ENCODE measurements at places on chromosomes 16 and 17.

DNA sequence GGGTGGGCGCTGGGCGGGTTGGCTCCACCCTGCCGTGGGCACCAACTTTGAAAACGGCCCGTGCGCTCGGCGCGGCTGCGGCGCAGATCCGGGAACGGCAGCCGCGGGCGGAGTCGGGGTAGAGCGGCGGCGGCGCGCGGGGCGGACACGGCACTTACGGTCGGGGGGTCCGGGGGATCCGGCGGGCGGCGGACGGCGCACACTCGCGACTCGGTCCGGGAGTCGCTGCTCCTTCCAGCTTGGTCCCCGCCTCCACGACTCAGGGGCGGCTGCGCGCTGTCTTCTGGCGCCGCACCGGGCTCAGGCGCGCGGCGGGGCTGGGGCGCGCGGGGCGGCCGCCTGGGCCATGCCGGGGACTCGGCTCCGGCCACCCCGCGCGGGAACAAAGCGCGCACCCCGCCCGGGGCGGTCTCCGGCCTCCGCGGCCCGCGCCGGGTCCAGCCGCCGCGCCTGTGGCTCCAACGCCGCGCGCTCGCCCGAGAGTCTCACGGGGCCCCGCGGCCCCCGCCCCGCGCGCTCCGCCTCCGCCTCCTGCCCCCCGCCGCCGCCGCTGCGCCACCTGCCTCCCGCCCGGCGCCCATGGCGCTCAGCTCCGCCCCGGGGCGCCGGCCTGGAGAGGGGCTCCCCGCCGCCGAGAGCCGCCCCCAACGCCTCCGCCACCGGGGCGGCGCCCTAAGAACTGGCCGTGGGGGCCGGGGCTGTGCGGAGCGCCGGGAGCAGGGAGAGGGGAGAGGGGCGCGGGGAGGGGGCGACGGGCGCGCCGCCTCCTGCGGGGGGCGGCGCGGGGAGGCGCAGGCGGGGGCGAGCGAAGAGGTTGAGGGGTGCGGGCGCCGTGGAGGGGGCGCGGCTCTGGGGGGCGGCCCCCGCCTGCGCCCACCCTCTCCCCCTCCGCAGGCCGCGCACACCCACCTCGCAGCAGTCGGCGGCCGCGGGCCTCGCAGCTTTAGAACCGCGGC, 35.9 kb downstream of the CBFA2T3 start:
- peak; percentile 15 for DNase-seq

GRCh38 chr17:2933606-2934005, 129.8 kb downstream of the OR1D5 start:
- DNase-seq, result no peak

DNA sequence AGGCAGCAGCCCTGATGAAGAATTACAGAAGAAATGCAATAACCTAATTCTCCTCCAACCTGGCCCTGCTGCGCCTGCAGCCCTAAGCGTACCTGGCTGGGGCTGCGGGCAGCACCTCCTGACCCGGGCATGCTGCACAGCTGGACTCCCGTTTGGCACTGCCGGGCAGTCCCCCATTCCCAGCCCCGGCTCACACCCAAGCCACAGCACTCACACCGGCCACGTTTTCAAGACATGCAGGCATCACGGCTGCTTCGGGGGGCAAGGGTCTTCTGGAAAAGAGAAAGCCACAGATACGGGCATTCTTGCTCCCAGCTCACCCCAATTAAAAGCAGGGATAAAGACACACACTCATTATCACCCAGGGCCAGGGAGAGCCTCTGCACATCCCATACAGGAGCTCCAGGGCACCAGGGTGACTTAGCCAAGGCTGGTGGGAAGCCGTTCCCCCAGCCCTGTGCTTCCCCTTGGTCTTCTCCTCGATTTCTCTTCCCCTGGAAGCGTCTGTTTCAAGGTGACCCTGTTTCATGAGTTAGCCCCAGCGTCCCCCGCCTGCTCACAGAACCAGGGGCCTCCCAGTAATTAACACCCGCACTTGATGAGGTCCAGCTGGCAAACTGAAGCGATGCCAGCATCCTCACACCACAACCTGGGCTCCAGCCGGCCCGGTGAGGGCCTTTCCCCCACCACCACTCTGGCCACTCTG, 216.7 kb downstream of the C16orf78 start:
- DNase-seq, result no peak

- no peak for DNase-seq
These were observed 194.2 kb upstream of the ASIC2 start for GRCh38 chr17:33487187-33487879.

DNA sequence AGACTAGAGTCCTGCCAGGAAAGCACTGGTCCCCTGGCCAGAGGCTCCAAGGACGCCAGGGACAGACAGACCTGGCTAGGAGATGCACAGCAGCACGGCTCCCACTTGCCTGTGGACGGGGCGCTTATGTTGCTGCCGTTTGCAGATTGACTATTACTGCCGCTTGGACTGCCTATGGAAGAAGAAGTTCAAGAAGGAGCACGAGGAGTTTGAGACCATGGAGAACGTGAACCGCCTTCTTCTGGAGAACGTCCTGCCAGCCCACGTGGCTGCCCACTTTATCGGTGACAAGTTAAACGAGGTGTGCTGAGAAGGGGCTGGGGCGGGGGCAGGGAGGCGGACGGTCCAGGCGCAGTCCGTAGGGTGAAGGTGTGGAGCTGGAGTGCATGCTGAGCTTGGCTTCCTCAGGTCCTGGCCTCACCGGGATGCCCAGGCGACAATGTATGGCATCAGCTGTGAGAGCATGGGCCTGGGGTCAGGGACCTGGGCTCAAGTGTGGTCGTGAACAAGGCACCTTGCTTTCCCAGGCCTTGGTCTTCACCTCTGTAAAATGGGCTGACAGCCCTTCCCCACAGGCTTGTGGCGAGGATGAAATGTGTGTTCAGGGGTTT, 45.6 kb downstream of the ADCY7 start:
- DNase-seq, result no peak

- no peak for DNase-seq
These were observed 73.7 kb downstream of the IRX3 start for GRCh38 chr16:54212893-54213292.
